Activated naive CD8-positive, alpha-beta T cell treated with anti-CD3 and anti-CD28 coated beads, Interleukin-2, amount 50 U/mL, for 24 hours (primary cell): ENCODE measurements at places on chromosomes 4 and X.
A peak's percentile ranks its signal among the peaks of the same experiment; 100 is the strongest.

- no peaks in the 10 kb centered on the region for H3K27me3 ChIP-seq
- no peaks in the 10 kb centered on the region for H3K4me1 ChIP-seq
- DNase-seq: no peak
- no peak overlapping the region for H3K4me3 ChIP-seq
- no peaks in the 10 kb centered on the region for H3K36me3 ChIP-seq
These were observed 143.8 kb downstream of the FANCB start for GRCh38 chrX:14729058-14729457.

DNA sequence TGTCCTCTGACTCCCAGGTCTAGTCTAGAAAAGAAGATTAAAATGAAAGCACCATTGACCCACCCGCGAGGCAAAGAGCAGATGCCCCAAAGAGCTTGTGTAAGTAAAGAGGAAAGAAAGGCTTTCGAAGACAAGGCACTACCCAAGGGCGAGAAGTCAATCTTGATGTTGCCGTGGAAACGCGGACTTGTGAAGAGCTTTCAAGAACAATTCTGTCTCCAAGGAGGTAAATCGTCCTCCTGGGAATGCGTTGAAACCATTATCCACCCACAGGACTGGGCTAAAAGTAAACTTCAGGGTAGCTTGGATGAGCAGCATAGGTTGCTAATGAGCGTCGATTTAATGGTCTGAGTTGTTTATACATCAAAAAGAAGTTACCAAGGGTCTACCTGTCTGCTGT is 189.3 kb downstream of the DHRSX start:
- no peaks in the 10 kb centered on the region for H3K27me3 ChIP-seq
- H3K4me3 ChIP-seq: no peak overlapping the region
- H3K4me1 ChIP-seq: no peaks in the 10 kb centered on the region
- no peak for DNase-seq

GRCh38 chr4:90792696-90793095 is 665.5 kb downstream of the CCSER1 start:
- no peaks in the 10 kb centered on the region for H3K4me1 ChIP-seq
- H3K27me3 ChIP-seq: no peaks in the 10 kb centered on the region
- no peaks in the 10 kb centered on the region for H3K36me3 ChIP-seq
- no peak for DNase-seq
- no peak overlapping the region for H3K27ac ChIP-seq
- H3K4me3 ChIP-seq: no peak overlapping the region

- no peak for DNase-seq
- peaks cover 46% of the 10 kb centered on the region for H3K4me1 ChIP-seq
- H3K36me3 ChIP-seq: peaks cover 11% of the 10 kb centered on the region
- H3K27ac ChIP-seq: no peak overlapping the region
These were observed 7.0 kb upstream of the TXK start for GRCh38 chr4:48141048-48141447.

GRCh38 chr4:24645765-24646550 is 61.6 kb upstream of the DHX15 start:
- H3K36me3 ChIP-seq: no peaks in the 10 kb centered on the region
- no peaks in the 10 kb centered on the region for H3K4me1 ChIP-seq
- no peak overlapping the region for H3K4me3 ChIP-seq
- no peak for DNase-seq
- H3K27me3 ChIP-seq: peaks cover 4% of the 10 kb centered on the region
- no peak overlapping the region for H3K27ac ChIP-seq

GRCh38 chr4:40846532-40846931 is 96.8 kb downstream of the NSUN7 start:
- no peak overlapping the region for H3K4me3 ChIP-seq
- H3K27ac ChIP-seq: no peak overlapping the region
- H3K27me3 ChIP-seq: peaks cover 13% of the 10 kb centered on the region
- DNase-seq: no peak

GRCh38 chr4:18398661-18399060 is 377.1 kb upstream of the LCORL start:
- no peaks in the 10 kb centered on the region for H3K4me1 ChIP-seq
- no peaks in the 10 kb centered on the region for H3K27me3 ChIP-seq
- H3K4me3 ChIP-seq: no peak overlapping the region
- DNase-seq: no peak
- no peak overlapping the region for H3K27ac ChIP-seq

DNA sequence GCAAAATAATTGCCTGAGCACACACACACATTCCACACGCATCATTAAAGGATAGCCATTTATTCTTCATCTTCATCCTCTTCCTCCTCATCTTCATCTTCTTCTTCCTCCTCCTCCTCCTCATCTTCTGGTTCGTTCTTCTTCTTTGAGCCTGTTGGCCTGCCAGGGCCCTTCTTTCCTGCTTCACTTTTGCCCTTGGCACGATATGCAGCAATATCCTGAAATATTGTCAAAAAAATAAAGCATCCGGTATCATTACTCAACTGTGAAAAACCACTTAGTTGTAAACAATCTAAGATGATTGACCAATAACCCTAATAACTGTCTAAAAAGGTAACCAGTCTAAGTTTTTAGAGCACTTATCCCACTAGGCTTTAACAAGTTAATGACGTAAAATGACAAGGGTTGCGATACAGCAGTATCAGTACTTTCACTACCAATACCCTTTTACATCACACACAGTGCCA is 2.1 kb downstream of the HMGB2 start:
- no peak for DNase-seq
- peak overlapping the region; percentile 97 for H3K4me3 ChIP-seq
- H3K4me1 ChIP-seq: peaks cover 28% of the 10 kb centered on the region
- peak overlapping the region; percentile 61 for H3K27ac ChIP-seq

DNA sequence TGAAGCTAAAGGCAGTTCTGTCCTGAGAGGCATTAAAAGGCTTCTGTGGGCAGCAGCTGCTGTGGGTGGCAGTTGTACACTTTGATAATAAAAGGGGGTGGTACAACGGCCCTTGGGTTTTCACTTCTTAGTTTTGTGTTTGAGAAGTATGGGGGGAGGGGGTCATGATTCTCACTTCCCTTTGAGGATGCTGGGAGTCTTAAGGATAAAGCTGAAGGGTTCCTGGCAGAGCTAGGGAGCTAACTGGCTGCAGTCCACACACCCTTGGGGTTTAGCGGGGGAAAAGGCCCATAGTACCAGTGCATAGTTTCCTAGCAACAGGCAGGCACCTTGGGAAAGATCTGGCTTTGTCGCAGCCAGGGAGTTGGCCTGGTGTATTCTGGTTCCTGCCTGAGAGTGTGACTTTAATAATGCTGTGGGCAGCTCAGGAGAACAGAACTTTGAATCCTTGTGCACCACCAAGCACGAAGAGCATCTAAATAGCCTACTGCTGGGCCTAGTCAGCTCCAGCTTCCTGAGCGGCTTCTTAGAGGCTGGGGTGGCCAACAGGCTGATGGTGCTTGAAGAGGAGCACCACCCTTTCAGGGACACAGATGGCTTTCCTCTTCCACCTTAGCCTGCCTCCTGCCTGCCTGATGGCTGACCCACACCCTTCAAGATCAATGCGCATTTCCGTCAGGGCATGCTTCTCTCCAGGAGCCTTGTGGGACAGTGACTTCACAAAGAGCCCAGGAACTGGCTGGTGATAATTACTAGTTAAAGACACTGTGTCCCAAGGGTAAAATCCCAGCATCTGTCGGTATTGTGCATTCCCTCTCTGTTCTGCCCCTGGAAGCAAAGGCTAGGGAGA is 12.5 kb downstream of the ZBTB33 start:
- H3K36me3 ChIP-seq: no peaks in the 10 kb centered on the region
- no peak overlapping the region for H3K27ac ChIP-seq
- H3K4me3 ChIP-seq: no peak overlapping the region
- H3K27me3 ChIP-seq: no peaks in the 10 kb centered on the region
- no peak for DNase-seq

GRCh38 chr4:2366252-2367192 is 51.9 kb downstream of the ZFYVE28 start:
- no peak overlapping the region for H3K4me3 ChIP-seq
- peaks cover 4% of the 10 kb centered on the region for H3K4me1 ChIP-seq
- no peak overlapping the region for H3K27ac ChIP-seq

DNA sequence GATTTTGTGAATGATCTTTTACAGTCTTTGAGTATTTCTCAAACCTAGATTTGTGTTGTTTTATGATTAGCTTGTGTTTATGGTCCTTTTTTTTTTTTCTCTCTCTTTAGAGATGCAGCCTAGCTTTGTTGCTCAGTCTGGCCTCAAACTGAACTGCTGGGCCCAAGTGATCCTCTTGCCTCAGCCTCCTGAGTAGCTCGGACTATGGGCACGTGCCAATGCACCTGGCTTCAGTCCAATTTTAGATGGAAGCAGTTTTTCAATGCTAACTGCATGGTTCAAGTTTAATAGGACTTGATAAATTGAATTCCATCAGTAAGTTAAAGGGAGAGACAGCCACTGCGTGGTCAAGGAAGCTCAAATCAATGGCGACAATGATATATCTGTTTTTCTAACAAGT is 3.8 kb upstream of the FGG start:
- no peak for DNase-seq
- H3K4me3 ChIP-seq: no peak overlapping the region
- H3K27me3 ChIP-seq: peaks cover 2% of the 10 kb centered on the region
- no peaks in the 10 kb centered on the region for H3K36me3 ChIP-seq
- H3K27ac ChIP-seq: no peak overlapping the region

GRCh38 chr4:145061318-145061920 is 36.6 kb downstream of the ANAPC10 start:
- no peak overlapping the region for H3K27ac ChIP-seq
- H3K27me3 ChIP-seq: no peaks in the 10 kb centered on the region
- peaks cover 21% of the 10 kb centered on the region for H3K4me1 ChIP-seq
- no peak overlapping the region for H3K4me3 ChIP-seq

GRCh38 chr4:156829201-156829873 is 142.3 kb downstream of the PDGFC start:
- no peak overlapping the region for H3K4me3 ChIP-seq
- no peak overlapping the region for H3K27ac ChIP-seq
- H3K36me3 ChIP-seq: no peaks in the 10 kb centered on the region
- H3K4me1 ChIP-seq: no peaks in the 10 kb centered on the region
- H3K27me3 ChIP-seq: no peaks in the 10 kb centered on the region

DNA sequence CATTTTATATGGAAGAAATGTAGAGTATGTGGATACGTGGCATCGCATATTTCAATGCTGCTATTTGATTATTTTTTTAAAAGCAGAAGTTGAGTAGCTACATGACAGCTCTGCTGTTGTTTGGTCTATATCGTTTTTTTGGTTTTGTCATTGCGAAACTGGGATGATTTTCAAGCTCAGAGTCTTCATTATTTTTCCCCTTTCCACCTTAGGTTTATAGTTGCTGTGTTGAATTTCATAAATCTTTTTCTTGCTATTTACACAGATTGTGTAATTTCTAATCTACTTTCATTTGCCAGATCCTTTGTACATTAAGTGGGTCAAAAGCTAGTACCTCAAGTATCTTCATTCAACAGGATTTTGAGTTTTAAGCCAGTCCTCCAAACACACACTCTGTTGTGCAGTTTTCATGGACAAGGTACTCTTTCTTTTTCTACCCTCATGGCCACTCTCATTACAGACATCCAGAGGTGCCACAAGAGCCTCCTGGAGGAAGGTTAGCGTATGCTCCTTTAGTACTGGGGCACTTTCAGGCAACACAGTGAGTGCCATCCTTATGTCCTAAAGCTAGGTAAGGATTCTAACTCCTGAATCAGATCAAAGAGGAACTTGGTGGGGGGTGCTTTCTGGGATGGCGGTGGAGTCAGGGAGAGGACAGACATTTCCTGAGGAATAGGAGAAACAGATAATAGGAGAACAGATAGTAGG is 123.2 kb downstream of the FHIP1A start:
- no peaks in the 10 kb centered on the region for H3K36me3 ChIP-seq
- H3K4me3 ChIP-seq: no peak overlapping the region
- no peak overlapping the region for H3K27ac ChIP-seq
- H3K4me1 ChIP-seq: no peaks in the 10 kb centered on the region
- no peak for DNase-seq

- H3K4me3 ChIP-seq: no peak overlapping the region
- DNase-seq: no peak
- H3K36me3 ChIP-seq: peaks cover 6% of the 10 kb centered on the region
These were observed 33.0 kb downstream of the PRKX start for GRCh38 chrX:3680459-3680858.

DNA sequence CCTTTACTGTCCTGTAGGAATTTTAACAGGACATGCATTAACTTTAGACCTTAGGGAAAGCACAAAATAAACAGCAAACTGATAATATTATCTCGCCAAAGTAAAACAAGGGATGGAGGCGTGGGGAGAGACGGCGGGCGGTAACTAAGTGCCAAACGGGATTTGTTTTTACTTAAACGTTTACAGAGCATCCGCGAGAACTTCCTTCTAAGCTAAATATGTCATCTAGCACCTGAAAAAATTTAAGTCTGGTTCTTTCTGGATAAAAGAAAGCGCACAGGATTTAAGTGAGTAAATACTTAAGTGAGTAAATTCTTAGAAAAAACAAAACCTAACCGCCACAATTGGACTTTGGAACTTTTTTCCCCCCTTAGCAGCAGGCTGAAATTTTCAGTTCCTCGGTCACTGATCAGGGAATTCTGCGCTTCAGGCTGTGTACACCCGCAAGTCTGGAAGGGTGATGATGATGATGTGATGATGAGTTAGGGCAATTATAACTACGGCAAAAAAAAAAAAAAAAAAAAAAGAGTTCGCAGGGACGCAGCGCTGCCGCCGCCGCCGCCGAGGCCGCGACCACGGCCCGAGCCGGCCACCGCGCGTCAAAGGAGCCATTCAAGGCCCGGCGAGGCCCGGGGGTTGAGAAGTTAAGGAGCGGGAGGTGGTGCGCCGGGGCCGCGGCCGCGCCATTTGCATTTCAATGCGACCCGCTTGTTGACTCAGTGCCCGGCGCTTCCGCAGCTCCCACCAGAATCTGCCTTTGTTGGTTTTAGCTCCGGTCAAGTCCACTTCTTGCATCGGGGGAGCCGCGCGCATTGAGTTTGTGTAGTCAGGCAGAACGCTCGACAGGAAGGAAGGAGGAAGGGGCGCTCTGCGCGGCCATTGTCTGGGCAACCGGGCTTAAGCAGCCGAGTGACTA is 108.8 kb downstream of the SPRY1 start:
- peaks cover 36% of the 10 kb centered on the region for H3K27me3 ChIP-seq
- H3K4me1 ChIP-seq: peaks cover 19% of the 10 kb centered on the region
- H3K27ac ChIP-seq: peak overlapping the region; percentile 87
- DNase-seq: peak; percentile 52
- peaks cover 2% of the 10 kb centered on the region for H3K36me3 ChIP-seq
